Stimulated activated CD4-positive, alpha-beta T cell treated with anti-CD3 and anti-CD28 coated beads, TNF-alpha, amount 100 ng/mL, for 4 hours (primary cell): ENCODE measurements at places on chromosomes 2 and 18.

- DNase-seq = no peak
These were observed 21.6 kb downstream of the TTLL4 start for GRCh38 chr2:218732052-218732760.

GRCh38 chr2:24874035-24874434 is 46.0 kb downstream of the ADCY3 start:
- DNase-seq = no peak

DNA sequence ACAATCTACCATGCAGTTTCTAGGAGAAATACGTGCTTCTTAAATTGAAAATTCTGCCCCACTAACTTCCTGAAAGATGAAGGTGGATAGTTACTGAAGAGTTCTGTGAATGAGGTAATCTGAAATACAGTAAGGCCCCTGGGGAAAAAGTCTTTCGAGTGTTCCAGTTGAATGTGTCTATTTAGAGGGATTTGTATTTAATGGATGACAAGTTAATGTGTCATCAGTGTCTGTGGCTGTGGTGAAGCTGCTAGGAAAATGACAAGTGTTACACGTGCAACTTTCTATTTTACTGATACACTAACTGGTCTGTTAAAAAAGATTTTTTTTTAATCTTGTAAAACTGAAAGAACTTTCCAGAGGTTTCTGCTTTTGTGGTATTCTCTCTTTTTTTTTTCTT is 384.6 kb downstream of the STK39 start:
- DNase-seq = no peak

DNA sequence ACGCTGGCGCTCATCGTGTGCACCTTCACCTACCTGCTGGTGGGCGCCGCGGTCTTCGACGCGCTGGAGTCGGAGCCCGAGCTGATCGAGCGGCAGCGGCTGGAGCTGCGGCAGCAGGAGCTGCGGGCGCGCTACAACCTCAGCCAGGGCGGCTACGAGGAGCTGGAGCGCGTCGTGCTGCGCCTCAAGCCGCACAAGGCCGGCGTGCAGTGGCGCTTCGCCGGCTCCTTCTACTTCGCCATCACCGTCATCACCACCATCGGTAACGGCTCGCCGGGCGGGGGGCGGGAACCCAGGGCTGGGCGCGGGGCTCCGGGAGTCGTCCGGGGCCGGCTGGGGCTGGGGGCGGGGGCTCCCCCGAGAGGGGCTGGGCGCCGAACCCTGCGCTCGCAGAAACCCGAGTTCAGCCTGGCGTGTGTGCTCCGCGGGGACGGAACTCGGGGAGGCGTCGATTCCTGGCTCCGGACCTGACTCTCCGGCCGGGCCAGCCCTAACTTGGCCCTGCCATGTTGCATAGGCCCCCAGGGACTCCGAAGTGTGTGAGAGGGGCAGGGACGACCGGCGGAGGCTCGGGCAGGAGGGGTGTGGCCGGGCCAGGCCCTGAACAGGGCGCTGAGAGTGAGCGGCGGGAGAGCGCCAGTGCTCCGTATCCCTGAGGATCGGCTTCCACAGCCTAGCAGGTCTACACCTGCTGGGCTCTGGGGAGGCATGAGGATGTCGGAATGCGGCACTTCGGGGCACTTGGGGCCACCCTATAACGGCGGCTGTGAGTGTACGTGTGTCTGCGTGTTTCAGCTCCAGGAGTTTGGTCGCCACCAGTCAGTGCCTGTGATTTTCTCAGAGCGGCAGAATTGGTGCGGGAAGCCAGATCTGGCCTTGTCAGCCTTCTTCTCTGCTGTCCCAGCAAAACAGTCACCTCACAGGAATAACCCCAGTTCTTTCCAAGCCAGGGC is 651 bp downstream of the KCNK3 start:
- no peak for DNase-seq

DNA sequence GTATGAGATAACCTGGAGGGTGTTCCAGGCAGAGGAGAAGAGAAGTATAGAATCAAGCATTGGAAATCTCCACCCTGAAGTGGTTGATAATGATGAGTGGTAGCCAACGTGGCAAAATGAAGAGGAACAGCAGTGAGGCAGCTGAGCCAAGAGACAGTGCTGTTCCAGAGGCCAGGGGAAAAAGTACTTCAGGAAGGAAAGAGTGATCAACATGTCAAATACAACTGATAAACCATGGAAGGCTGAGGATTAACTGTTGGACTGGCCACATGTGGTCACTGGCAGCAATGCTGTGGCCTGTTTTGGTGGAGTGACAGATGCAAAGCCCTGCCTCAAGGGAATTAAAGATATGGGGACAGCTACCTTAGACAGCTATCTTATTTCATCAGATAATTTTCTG is 51.9 kb upstream of the RMP24 start:
- no peak for DNase-seq

GRCh38 chr2:86171295-86171694 is 24.0 kb downstream of the IMMT start:
- DNase-seq = no peak

GRCh38 chr2:38533757-38534545 is 68.8 kb downstream of the HNRNPLL start:
- DNase-seq = no peak

- no peak for DNase-seq
These were observed 15.7 kb upstream of the AMMECR1L start for GRCh38 chr2:127901339-127902056.

- DNase-seq = no peak
These were observed 164.5 kb upstream of the NCK2 start for GRCh38 chr2:105580216-105580615.

DNA sequence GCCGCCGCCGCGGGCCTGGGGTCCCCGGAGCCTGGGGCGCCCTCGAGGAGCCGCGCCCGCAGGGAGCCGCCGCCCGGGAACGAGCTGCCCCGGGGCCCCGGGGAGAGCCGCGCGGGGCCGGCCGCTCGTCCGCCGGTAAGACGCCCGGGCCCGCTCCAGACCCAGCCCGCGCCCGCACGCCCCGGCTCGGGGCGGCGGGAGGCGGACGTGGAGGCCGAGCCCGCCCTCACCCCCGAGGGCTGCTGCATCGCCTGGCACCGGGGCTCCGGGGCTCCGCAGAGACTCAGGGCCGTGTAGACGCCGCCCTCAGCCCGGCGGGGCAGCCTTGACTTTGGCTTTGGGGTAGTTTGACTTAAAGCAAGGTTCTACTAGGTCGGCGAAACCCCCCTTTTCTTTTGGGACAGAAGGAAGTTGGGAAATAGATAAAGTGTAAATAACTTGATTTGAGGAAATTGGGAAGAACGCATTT is 335 bp downstream of the ERFE start:
- no peak for DNase-seq

- no peak for DNase-seq
These were observed 83.8 kb downstream of the EPHA4 start for GRCh38 chr2:221488136-221488807.

- no peak for DNase-seq
These were observed 73.1 kb downstream of the GALNT13 start for GRCh38 chr2:153944800-153945199.

- DNase-seq = no peak
These were observed 124.8 kb upstream of the CTNNA2 start for GRCh38 chr2:79388024-79388423.

- DNase-seq = no peak
These were observed 38.4 kb downstream of the ARL4C start for GRCh38 chr2:234458466-234458865.

- no peak for DNase-seq
These were observed 4.0 kb downstream of the BAZ2B start for GRCh38 chr2:159612255-159612901.

- DNase-seq = no peak
These were observed 236.5 kb downstream of the NDUFA10 start for GRCh38 chr2:239788576-239789098.

DNA sequence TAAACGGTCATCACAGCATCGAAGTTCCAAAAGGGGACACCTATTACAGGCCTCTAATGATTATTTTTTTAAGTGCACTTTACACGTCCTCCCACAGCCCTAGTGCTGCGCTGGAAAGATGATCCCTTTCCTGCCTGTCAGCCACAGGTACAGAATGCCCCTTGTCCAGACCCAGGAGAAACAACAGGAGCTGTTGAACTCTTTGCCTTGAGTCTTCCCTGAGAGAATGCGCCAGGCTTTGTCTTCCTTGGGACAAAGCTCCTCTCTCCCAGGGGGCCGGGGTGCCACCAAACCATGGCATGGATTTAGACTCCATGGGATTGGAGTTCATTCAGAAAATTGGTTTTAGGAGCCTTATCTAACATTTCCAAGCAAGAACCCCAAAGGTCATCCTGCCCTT is 319.0 kb upstream of the SOX11 start:
- no peak for DNase-seq

- no peak for DNase-seq
These were observed 92.3 kb downstream of the UBE2E3 start for GRCh38 chr2:181072486-181073235.

DNA sequence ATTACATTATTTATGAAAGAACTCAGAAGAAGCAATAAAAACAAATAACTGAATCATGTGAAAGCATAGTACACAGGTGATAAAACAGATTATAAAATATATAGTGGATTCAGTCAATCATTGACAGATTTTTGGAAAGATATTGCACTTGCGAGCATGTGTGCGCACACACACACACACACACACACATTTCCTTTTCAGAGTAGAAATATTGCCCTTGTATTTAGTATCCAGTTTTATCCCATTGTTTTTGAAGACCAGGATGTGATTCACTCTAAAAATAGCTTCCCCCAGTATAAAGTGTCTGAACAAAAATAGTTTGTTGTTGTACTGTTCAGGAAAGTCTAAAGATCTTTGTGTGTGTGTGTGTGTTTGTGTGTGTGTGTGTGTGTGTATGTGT is 145.5 kb downstream of the CALCRL start:
- DNase-seq = no peak

- DNase-seq = no peak
These were observed 67.8 kb upstream of the DSC1 start for GRCh38 chr18:31230495-31230894.

- no peak for DNase-seq
These were observed 237.6 kb downstream of the DYSF start for GRCh38 chr2:71690876-71691475.

DNA sequence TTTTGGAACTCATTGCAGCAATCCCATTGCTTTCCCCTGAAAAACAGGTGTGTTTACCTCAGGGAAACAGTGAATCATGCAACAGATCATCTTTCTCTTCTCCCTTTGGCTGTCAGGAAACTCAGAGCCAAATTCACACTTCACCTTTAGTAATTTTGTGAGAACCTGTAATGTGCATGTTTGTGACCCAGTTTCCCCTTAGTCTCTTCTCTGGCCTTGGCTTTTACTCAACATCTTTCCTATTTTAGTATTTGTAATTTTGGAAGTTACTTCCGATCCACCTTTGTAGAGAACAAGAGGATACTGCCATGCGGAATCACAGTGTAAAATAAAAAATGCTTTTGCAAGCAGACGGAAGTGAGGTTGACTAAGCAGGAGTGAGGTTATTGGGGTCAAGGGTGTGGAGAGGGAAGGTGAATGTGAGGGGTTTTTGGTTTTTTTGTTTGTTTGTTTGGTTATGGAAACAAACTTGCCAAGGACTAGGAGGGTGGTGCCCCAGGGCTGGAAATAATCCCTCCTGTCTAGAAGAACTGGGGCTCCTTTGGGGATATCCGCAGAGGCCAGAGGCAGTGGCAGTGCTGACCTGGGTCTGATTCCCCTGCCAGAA is 14.0 kb downstream of the ASPRV1 start:
- DNase-seq = no peak

- DNase-seq = no peak
These were observed 56.4 kb downstream of the NRXN1 start for GRCh38 chr2:50975546-50975945.

GRCh38 chr2:118530976-118531375 is 316.5 kb downstream of the EN1 start:
- no peak for DNase-seq

GRCh38 chr2:65076345-65076710 is 20.1 kb downstream of the CEP68 start:
- no peak for DNase-seq

DNA sequence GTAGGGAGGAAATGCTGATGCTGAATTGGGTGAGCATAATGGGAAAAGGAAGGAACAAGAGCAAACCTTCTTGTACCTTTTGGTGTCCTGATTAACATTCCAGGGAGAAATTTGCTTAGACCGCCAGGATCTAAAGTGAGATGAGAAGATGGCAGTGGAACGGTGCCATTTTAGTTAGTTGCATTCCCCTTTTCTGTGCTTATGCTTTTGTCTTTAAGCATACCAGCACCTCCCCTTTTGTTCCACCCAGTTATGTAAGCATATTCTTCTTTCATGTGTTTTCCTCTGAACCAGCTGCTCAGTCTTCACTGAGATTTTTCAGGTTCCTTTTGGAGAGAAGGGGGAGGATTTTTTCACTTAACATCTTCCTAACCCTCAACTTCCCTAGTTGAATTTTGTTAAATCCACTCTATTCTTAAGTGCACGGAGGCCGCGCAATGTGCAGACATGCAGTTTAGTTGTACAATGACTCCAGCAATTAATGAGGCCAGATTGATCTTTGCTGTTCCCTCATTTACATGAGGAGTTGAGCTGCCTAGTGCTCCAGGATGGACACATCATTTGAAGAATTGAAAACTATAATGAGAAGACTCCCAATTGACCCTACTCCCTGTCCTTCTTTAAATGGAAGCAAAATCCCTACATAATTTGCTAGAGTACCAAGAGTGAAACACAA is 73.9 kb downstream of the MAP4K4 start:
- DNase-seq = no peak

- DNase-seq = no peak
These were observed 8.3 kb downstream of the RHOB start for GRCh38 chr2:20455076-20455587.

GRCh38 chr2:85666435-85667316 is 1.3 kb downstream of the SFTPB start:
- no peak for DNase-seq

GRCh38 chr2:104332731-104333130 is 521.2 kb upstream of the POU3F3 start:
- DNase-seq = no peak

DNA sequence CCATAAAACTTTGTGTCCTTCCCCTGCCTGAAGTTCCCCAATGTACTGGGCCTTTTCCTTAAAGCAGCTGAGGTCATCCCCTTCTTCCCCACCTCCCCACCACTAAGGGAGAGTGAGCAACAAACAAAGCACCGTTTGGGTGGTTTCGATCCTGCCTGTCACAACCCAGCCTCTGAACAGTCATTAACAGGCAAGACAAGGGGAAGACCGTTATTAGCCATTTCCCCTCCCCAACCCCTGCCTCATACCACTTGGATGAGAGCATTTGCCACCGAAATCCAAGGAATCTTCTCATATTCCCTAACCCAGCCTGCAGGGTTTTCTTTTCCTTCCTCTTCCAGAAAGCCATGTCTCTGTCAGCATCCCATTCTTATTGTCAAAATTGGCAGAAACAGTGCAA is 65.6 kb downstream of the STRADB start:
- DNase-seq = no peak

- DNase-seq = no peak
These were observed 523.6 kb upstream of the TMEFF2 start for GRCh38 chr2:192718340-192718739.
